ENCODE measurements at places on chromosomes 1 and 21.

GRCh38 chr1:197844651-197845050 lies 57.8 kb upstream of the C1orf53 start:
- no peak for DNase-seq

- no peak for DNase-seq
These were observed 52.2 kb upstream of the GRHL3 start for GRCh38 chr1:24266998-24267397.

- DNase-seq: no peak
These were observed 39.3 kb downstream of the DNTTIP2 start for GRCh38 chr1:93839753-93840152.

- DNase-seq: no peak
These were observed 84.9 kb upstream of the ARHGEF16 start for GRCh38 chr1:3369446-3370076.

DNA sequence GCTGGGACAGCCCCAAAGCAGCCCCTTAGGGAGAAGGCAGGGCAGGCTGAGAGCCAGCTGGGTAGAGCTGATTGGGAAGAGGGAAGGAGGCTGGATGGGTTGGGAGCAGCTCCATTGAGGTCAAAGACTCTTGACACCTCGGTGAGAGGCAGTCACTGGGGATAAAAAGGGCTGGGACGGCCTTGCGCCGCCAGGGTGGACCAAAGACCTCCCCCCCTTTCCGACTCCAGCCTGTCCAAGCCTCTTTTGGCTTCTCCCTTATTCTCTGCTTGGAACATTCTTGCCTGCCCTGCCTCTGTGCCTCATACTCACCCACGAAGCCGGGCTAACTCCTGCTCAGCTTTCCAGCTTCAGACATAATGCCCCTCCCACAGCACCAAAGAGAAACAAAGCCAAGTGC lies 51.1 kb downstream of the LRRC38 start:
- no peak for DNase-seq

DNA sequence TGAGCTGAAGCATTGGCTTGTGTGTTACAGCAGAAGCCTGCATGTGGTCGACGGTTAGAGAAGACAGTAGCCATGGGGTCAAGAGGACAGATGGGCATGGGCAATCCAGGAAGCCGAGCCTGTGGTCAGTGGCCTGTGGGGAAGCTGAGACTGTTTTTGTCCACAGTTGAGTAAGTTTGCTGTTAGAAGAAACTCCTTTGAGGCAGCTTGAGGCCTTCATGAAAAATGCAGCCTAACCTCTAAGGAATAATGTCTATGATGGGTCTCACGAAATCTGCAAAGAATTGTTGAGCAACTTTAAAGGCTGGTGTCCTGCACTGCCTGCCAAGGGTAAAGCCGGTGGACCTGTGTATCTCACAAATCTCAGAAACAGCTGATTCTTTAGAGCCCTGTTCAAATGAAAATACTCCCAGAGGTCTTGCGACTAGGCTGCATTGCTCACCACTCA lies 322.4 kb downstream of the SETD4 start:
- DNase-seq: no peak

DNA sequence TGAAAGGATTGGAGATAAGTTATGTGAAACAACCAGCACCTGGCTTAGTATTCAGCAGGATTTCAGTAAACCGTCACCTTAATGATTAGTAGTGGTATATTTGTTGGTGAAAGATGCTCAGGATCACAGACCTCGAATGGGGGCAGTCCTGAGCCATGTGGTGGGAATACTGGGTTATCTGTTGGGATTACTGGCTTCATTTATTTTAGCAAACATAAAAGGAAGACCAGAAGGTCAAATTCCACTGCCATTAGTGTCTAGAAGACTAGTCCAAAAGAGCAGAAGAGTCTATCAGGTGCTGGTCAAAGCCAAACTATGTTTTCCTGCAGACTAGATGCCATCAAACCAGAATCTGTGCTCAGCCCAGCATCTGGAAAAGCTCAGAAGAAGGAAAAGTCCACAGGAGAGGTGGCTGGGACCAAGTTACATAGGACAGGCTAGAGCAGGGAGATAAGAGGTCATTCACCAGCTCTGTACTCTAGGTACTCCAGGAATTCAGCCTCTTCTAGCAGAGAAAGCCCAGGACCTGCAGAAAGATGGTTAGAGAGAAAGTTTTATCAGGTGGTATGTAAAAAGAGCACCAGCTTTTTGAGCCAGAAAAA lies 343.4 kb downstream of the PLPP3 start:
- no peak for DNase-seq

DNA sequence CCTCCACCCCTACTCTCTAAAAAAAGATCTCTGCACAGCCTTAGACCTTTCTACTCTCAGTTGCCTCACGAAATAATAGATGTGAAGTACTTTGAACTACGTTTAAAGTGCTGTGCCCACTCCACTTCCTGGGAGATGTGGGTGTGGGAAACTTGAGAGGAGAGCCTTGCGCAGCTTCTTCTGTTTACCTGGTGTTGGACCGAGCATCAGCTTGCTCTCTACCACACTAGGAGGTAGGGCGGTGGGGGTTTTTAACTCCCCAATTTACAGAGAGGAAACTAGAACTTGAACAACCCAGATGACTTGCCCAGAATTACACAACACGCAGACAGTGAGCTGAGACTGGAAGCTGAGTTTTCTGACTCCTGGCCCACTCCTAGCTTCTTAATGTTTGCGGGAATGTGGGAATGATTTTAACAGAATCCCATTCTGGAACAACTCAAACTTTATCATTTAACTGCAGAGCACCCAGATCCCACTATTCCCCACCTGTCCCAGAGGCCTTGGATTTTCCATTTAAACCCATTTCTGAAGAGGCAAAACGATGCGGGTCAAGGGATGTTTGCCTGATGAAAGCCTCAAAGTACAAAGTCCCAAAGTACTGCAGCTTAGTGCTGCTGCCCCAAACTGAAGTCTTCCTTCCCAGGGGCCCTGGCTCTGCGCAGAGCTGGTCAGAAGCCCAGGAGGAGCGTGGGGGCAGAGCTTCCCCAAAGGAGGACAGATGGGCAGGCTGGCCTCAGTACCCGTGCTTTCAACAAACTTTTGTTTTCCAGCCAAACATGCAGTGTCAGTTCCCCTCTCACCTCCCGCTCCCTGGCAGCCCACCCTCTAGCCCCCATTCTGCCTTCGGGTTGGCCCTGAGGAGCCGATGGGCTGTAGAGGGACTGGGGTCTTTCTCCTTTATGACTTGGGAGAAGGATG lies 19.0 kb downstream of the BTG2 start:
- DNase-seq: no peak

Measured in stimulated activated CD4-positive, alpha-beta T cell treated with anti-CD3 and anti-CD28 coated beads, TNF-alpha, amount 100 ng/mL, for 24 hours (primary cell).